ENCODE measurements at places on chromosomes 3 and 15.

GRCh38 chr3:144894576-144894975, 923.0 kb downstream of the DIPK2A start:
- no peak for DNase-seq

- no peak for DNase-seq
Observed at GRCh38 chr3:145719114-145719513, 441.9 kb downstream of the PLOD2 start.

DNA sequence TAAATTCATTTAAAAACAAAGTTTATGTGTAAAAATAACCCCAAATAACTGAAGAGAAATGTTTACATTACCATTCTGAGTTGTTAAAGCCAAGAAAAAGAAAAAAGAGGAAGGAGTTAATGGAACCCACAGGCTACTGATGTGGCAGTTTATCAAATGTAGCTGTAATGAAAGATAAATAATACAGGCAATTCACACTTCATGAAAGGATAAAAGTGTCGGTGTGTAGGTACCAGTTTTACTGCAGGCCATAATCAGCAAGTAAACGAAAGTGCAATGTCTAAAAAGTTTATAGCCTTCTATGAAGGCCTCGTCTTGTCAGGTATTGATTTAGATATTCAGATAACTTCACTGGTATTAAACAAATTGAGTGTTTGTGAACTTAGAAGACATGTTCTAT, 164.6 kb downstream of the DPH6 start:
- no peak for DNase-seq

- no peak for DNase-seq
Observed at GRCh38 chr3:117434661-117435412, 725.3 kb downstream of the TUSC7 start.

DNA sequence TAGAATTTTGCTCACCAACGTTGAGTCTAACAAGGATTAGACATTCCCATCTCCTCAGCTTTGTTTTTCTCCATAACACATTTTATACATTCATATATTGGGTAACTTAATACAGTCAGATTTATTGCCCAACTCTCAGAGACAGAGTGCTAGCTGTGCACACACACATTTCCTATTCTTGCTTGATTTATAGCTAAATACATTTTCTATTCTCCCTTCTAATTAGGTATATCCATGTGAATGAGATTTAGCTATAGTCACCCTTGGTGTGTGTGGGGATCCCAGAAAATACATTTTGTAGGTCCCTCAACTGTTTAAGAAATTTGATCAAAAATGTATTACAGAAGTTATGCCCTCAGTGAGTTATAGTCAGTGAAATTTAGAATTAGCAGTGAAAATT, 715.4 kb downstream of the NSUN3 start:
- DNase-seq = no peak

DNA sequence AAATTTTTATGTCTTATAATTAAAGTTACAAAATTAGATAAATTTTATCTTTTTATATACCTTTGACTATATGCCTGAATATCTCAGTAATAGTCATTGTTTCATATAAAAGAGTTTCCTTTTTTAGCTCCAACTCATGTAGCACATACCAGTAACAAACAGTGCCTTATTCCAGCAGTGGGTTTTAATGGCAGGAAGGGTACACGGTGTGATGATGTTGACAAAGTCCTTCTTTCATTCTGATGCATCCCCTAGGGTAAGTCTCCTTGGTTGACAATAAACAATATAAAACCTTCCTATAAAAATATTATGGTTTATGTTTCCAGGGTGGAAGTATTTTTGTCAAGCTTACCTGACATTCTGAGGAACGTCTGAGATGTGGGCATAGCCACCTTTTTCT, 77.2 kb upstream of the FGF12 start:
- DNase-seq = no peak

DNA sequence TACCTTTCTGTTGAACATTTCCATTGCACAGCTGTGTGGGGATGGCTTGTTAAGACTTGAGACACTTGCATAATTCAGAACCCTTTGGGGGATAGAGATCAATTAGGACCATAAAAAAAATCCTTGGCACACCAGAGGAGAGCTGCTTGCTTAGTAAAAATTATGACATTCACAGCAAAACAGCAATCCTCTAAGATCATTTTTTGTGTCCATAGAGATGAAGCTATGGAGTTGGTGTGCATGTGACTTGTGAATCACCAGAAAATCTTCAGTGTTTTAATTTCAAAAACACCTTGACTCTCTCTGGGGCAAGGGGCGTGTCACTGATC, 7.7 kb downstream of the COL8A1 start:
- DNase-seq = no peak

DNA sequence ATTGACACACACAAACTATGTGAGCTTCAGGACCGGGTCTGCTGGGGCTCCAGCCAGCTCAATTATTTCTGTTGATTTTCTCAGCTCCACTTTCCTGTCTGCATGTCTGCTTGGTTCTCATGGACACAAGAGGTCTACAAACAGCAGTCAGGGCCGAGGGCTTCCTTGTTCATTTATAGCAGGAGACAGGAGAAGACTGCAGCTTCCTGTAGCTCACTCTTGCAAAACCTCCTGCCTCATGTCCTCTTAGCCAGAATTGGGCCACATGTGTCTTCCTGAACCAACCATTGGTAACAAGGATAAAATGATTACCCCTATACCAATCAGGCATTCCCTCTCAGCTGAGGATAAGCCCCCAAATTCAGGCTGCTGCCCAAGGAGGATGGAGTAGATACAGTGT, 182.8 kb downstream of the TLE3 start:
- no peak for DNase-seq

DNA sequence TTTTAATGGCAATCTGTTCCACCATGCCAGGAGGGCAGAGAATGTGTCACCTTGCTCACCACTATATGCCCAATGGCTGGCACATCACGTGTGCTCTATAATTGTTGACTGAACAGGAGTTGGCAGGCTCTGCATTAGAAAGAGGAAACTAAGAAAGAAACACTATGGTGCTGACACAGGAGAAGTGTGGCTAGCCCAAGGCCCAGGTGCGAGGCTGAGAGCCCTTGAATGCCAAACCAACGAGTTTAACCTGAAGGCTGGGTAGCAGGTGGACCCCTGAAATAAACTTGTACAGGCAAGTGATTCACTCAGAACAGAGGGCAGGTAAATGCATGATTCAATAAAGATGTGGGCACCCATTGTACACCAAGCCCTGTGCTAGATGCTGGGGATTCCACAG, 2.4 kb downstream of the CHCHD4 start:
- DNase-seq = no peak

- DNase-seq = no peak
Observed at GRCh38 chr3:161939918-161940620, 443.5 kb downstream of the OTOL1 start.

DNA sequence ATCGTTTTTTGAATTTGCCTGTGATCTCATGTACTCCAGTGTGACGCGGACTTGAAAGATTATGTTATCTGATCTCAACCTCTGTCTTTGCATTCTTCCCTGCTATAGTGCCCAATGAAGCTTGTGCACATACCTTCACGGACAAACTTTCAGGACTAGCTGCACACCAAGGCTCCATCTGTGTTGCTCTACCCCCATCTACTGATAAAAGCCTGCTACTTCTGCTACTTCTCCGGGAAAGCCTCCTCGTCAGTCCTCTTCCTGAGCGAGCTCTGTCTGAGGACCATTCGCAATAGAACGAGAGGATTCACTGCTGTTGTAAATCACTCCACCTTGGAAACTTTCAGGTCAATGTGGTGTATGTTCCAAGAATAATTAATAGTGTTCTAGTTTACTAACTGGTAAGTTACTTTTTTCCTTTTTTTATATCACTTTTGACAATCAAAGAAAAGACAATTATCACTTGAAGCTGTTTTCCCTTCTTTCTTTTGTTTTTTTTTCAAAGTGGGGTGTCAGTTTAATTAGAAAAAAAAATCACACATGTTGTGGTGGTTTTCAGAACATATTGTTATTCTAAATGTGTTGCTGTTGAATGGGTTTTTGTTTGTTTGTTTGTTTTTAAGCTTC, 217.6 kb downstream of the ARRDC4 start:
- DNase-seq = peak; percentile 36

- DNase-seq = no peak
Observed at GRCh38 chr15:51191766-51192165, 97.1 kb upstream of the TNFAIP8L3 start.

- no peak for DNase-seq
Observed at GRCh38 chr3:179476215-179476614, 24.9 kb upstream of the GNB4 start.

DNA sequence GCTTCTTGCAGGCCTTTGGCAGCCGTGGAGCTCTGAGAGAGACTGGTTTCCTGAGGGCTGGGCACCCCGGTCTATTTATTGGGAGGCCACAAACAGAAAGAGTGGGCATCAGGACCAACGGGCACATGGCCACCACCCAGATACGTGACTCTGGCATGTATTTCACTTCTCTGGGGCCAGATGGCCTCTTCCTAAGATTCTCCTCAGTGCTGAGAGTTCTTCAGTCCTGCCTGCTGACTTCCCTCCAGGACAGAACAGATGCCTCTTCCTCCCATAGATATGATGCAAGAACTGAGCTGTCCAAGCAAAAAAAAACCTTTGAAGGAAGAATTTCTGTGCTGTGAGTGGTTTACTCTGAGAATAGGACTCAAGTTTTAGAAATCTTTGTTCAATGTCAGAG, 107.7 kb downstream of the IGF2BP2 start:
- DNase-seq = no peak

- no peak for DNase-seq
Observed at GRCh38 chr3:100252001-100252400, 8.8 kb upstream of the TBC1D23 start.

- no peak for DNase-seq
Observed at GRCh38 chr3:188323067-188323842, 169.3 kb downstream of the LPP start.

GRCh38 chr15:63389902-63390670, 8.4 kb upstream of the CA12 start:
- no peak for DNase-seq

GRCh38 chr3:33716227-33716626, 1.8 kb downstream of the CLASP2 start:
- DNase-seq = no peak

GRCh38 chr3:179840985-179841384, 188.1 kb downstream of the USP13 start:
- DNase-seq = no peak

- no peak for DNase-seq
Observed at GRCh38 chr3:38118421-38119247, 18.3 kb downstream of the ACAA1 start.
